Dermis blood vessel endothelial cell (primary cell): ENCODE measurements at places on chromosomes 7 and 10. TPM values are rescaled to one million over a fixed set of nuclear protein-coding genes. Genes with fewer than 3 reads are reported as not detected.
A peak's percentile ranks its signal among the peaks of the same experiment; 100 is the strongest.

- DNase-seq = no peak
These were observed 43.6 kb upstream of the WNT16 start for GRCh38 chr7:121285066-121285667.

DNA sequence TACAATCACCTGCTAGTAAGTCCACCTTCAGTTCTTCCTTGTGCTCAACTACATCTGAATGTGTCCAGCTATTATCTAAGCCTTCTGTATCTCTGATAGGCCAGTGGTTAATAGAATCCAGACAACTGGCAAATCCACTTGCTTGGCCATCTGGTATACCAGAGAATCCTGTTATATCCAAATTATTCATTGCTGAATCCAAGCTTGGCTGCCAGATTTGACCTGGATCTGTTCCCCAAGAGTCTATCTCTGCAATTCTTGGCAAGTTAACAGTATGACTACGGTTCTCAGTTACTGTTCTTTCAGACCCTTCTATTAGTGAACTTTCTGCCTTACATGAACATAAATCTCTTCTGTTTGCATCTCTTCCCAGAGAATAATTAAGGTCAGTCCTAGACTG is 154.6 kb upstream of the TARP start:
- DNase-seq = no peak

DNA sequence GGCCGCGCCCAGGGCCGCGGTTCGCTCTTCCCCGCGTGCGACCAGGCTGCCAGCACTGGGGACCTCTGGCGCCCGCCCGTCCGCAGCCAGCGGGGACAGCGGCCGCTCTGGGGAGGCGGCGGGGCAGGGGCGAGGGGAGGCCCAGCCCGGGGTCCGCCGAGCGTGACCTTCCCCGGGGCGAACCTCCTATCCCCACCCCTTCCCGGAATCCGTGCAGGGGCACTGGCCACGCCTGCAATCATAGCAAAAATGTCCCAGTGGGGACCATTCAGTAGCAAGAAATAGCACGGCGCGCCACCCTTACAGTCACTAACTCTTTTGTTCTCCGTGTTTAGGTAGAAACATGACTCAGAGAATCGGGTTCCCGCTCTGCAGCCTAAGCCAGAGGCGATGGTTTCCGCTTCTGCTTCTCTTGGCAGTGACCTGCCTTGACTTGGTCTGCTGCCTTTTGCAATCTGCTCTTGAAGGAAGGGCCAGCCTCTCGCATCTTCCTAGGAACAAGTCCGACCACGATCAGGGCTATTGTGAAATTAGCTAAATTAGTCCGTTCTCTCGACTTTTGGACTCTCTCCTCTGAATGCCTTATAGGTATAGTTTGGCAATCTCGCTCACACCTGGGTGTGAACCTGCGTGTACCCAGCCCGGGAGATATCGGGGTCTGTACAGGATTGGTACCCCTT is 79.3 kb upstream of the ACBD5 start:
- peak; percentile 52 for DNase-seq

GRCh38 chr7:30849565-30849964 is 62.1 kb upstream of the AQP1 start:
- no peak for DNase-seq

DNA sequence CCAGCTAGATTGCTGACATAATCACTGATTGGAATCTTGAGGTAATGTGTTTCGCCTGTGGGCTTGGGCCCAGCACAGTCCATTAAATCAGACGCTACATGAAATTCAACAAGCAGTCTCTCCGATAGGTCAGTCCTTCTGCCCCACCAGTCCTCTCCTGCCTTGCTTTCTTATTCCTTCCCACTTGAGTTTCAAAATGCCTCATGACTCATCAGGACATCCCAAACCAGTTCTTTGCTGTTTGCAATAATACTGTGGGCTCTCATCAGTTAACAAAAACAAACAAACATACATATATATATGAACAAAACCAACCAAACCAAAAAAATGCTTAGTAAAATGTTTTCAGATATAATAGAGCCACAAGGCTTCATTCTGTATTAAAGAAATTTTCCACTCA is 599.0 kb downstream of the SORCS1 start:
- no peak for DNase-seq

GRCh38 chr7:101235050-101235449 is 2.6 kb downstream of the CLDN15 start:
- peak; percentile 53 for DNase-seq

The ADCY1 gene
- total RNA-seq = 0.17 and 0.93 TPM in 2 replicates

DNA sequence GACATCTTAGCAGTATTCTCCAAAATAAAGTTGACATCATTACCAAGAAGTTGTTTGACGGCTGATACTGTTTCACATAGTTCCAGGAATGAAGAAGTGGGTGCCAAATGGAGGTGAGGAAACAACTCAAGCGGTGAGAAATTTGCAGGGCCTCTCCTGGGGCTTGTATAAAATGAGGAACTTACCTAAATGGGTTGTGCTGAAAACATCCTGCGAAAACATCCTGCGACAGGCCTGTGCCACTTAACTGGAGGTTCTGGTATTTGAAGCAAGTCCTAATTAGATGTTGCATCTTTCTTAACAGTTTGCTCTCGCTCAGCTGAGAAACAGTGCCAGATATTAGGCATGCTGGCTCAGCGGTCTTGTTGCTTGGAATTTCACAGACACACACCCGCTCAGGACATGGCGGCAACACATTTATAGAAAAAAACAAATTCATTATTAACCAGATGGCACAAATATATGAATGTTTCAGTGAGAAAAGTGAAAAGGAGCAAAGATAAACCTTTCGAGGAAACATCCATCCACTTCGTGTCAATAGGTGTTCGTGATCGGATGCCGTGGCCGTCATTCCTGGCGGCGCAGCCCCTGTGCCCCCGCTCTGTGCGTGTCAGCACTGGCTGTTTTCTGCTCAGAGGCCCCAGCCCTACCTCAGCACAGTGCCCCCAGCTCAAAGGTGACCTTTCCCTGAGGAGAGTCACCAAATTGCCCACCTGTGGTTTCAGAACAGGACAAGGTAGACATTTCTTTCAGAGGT is 48.1 kb downstream of the CDC123 start:
- no peak for DNase-seq

- peak; percentile 37 for DNase-seq
These were observed at the start of gene VSTM4 for GRCh38 chr10:49115015-49115795. TSS of gene VSTM4 (minus strand) at chr10:49115522. CDS start at chr10:49115485, 37 bp downstream.

GRCh38 chr10:114389426-114389825 is 14.9 kb downstream of the AFAP1L2 start:
- peak; percentile 94 for DNase-seq

GRCh38 chr10:13496931-13497330 is 31.9 kb downstream of the BEND7 start:
- DNase-seq = no peak

DNA sequence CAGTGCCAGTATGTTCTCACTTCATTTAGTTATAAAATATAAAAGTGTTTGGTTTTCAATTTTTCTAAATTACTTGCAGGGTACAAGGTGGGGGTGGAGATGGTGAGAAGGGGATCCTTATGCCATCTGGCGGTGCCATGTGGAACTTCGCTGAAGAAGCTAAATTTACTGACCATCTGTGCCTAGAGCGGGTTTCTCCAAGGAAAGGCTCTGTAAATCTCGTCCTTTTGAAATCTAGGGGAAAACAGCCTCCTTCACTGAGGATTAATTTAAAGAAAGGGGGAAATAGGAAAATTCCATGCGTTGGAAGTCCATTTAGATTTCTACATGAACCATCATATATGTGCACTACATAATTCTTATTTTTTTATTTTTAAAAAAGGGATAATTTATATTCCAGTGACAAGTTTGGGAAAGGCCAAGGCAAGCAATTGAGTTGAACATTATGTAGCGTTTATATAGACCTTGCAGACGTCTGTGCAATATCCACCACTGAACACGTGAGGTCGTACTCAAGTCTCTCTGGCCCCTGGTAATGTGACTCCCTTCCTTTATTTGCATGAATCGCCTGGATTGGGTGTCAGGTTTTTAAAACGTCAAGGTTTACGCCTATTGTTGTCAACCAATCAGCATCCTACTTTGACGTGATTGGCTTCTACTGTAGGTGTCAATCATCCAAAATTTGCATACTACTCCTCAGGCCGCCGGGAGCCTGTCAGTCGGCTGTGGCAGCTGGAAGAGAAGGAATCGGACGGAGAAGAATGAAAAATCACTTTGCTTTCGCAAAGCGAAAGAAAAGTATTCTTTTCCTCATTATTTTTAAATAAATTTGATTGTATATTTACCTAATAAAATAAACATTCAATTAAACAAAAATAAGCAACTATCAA is 297.1 kb upstream of the NFE2L3 start:
- DNase-seq = peak; percentile 69

The RET gene
- total RNA-seq = 1.0 and 1.2 TPM in 2 replicates
